ENCODE measurements at places on chromosomes 5 and 9. TPM values are rescaled to one million over a fixed set of nuclear protein-coding genes. Genes with fewer than 3 reads are reported as not detected.

Gene CDC25C
- total RNA-seq: 24.3 TPM

Gene ZNF608
- 0.18 TPM for total RNA-seq

Gene SLC45A2
- total RNA-seq: not detected

Gene ATP6V0E1
- total RNA-seq: 203 TPM
